ENCODE measurements at places on chromosomes 3 and 15.

DNA sequence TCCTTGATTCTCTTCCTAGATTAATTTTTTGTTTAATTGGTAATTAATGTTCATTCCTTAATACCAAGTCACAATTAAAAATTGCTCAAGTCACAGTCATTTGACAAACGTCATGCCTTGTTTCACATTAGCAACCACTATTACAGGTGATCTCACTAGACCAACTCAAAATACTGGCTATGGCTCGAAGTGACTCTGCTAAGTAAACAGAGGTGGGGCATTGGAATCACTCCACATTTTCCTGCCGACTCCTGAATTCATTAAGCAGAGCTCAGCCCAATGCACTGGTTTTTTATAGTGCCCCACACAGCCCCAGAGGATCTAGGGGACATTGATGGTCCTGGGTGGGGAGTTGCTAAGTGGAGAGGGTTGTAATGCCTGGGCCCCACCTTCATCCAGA lies 201.2 kb upstream of the NSMCE3 start:
- no peak for DNase-seq

DNA sequence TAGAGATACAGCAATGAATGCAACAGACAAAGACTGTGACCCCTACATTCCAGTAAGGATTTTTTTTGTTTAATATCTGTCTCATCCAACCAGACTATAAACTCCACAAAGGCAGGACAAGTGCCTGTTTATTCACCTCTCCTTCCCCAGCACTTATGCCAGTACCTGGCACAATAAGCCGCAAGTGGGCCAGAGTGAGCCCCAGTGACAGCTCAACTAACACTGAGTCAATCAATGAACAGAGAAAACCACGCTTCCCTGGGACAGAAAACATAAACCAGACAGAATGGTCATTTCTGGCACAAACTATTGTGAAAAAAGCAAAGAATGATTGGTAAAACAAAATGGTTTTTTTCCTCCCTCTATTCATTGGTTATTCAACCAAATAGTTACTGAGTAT lies 52.2 kb downstream of the RYK start:
- no peak for DNase-seq

GRCh38 chr3:144018776-144019175 lies 47.2 kb downstream of the DIPK2A start:
- DNase-seq: no peak

DNA sequence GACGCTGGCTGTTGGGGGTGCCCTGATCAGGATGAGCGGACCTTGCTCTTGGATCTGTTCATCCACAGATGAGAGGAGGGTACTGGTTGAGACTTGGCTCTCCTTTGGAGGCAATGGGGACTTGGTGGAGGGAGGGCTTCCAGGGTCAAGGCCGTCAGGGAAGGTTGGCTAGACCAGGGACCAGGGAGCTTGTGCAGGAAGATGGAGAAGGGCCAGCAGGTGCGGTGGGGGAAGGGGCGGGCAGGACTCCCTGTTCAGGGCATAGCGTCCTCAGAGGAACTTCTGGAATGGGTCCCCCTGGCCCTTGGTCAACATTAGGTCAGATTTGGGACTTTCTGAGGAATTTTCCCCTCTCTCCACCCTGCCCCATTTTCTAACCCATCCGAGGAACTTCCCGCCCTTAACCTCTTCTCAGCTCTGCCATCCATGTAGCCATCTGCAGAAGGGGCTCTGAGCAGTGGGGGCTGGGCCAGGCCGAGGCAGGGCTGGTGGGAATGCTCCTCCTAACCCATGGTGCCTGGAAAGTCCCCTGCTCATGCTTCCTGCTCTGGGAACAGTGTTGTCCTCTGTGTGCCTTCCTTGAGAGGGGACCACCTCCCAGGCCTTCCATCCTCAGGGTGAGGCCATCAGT lies 11.5 kb downstream of the SNX33 start:
- no peak for DNase-seq

- DNase-seq: no peak
These were observed 110.4 kb downstream of the TMEM266 start for GRCh38 chr15:76169911-76170800.

- no peak for DNase-seq
These were observed 231.0 kb upstream of the RASGRP1 start for GRCh38 chr15:38795471-38796245.

GRCh38 chr3:169771497-169772304 lies 1.5 kb upstream of the MYNN start:
- peak; percentile 23 for DNase-seq

DNA sequence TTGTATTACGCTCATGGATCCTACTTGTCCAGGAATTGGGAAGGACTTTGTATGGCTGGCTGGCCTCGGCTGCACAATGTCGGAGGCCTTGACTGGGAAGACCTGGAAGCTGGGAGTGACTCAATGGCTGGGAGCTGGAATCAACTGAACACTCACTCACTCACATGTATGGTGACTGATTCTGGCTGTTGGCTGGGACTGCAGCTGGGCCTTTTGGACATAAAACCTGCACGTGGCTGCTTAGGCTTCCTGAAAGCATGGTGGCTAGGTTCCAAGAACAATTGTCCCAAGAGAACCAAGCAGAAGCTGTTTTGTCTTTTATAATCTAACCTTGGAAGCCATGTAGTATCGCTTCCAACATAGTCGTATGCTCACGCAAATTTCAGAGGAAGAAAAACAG lies 38.0 kb upstream of the CMTM8 start:
- no peak for DNase-seq

GRCh38 chr3:89452066-89452465 lies 344.6 kb downstream of the EPHA3 start:
- DNase-seq: no peak

- peak; percentile 8 for DNase-seq
These were observed 6.9 kb downstream of the HEXA start for GRCh38 chr15:72368899-72369298.

- no peak for DNase-seq
These were observed 254.2 kb upstream of the SLCO3A1 start for GRCh38 chr15:91599261-91599660.

DNA sequence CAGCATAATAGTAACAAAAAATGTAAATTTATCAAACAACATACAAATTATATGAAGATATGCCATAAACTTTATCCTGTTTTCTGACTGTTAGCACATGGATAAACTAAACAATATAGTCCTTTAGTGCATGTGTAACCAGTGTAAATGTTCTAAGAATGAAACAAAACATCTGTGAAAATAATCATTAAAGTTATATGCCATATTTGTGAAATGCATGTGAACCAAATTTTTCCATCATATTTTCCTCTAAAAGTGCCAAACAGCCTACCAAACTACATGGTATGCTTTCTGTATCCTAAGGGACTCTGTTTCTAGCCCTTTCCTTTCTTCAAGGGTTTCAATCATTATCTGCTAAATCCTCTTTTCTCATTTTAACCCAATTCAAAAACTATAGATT lies 23.9 kb upstream of the RSL24D1 start:
- DNase-seq: no peak

DNA sequence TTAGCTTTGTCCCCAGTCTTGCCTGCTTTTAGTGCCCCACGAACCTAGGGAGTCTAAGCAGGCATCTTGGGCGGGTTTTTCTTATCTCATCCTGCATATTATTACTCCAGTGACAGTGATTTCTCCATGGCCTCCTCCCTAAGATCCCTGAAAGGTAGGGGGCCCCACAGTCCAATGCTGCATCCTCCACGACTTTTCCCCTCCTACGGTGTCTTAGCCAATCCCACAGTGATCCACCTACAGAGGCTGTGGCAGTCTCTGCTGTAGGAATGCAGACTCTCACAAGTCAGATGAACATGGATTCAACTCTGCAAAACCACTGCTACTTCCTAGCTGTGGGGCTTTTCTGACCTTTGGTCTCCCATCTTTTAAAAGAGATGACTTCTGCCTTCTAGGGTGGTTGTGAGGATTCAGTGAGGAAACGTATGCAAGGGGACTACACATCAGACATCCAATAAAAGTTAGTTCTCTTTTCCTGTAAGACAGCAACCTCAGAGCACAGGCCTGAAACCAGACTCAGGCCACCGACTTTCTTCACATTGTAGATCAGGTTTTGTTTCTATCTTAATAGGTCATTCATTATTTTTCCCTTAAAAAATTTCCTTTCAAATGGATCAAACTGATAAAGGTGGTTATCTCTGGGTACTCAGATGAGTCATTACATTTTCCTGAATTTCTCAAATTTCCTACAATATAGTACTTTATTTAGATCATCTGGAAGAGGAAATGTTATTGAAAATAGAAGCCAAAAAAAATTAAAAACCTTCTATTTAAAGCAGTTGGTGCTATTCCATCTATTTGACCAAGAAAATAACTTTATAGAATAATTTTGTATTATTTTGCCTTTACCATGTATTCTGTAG lies 23.2 kb downstream of the ILDR1 start:
- no peak for DNase-seq

DNA sequence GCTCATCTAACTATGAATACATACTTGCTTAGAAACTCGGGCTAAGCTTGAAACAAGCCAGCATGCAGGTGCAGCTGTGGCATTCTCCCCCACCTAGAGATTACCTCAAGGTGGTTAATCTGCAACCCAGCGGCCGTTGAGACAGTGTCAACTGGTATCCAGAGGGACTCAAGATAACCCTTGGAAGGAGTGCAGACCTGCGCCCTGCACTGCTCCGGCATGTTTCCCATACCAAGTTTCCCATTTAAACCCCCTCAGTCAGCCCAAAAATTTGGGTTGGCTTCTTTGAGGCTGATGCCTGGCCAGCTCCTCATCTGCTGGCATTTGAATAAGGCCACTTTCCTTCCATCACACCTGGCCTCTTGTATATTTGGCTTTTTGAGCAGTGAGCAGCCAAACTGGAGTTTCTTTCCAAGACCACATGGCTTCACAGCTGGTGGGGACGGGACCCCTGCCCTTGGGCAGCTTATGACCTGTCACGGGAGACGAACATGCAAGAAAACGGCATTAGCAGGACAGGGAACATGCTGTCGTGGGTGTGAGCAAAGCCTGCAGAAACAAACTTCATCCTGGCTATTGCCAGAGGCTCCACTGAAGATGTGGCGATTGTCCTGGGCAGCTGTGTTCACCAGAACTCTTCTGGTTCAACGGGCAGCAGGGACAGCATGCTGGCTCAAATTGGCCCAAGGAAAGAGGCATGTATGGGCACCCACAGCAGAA lies 98.2 kb downstream of the PLXNA1 start:
- DNase-seq: no peak

DNA sequence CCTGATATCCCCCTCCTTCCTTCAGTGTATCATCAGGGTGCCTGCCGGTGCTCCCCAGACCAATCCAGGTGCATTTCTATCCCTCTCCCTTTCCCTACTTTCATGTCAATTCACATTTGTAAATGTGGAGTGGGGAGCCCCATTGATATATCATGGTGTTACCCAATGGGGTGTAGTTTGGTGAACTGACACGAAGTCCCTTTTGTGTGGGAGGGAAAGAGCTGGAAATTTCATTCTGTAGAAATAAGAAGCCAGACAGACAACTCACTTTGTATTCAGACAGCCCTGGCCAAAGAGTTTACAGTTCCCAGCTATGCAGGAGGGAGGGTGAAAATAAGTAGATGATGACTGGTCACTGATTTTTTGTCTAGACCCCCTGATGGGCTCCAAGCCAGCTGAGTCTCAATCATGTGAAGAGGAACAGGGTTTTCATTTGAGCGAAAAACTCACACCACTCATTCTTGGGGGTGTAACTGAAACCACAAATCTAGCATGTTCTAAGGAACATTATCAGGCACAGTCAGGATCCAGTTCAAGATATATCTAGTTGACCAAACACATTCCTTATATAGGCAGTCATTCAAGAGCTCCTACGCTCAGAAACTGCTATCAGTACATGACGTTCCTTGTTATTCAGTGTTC lies 58.9 kb downstream of the LMCD1 start:
- DNase-seq: no peak

DNA sequence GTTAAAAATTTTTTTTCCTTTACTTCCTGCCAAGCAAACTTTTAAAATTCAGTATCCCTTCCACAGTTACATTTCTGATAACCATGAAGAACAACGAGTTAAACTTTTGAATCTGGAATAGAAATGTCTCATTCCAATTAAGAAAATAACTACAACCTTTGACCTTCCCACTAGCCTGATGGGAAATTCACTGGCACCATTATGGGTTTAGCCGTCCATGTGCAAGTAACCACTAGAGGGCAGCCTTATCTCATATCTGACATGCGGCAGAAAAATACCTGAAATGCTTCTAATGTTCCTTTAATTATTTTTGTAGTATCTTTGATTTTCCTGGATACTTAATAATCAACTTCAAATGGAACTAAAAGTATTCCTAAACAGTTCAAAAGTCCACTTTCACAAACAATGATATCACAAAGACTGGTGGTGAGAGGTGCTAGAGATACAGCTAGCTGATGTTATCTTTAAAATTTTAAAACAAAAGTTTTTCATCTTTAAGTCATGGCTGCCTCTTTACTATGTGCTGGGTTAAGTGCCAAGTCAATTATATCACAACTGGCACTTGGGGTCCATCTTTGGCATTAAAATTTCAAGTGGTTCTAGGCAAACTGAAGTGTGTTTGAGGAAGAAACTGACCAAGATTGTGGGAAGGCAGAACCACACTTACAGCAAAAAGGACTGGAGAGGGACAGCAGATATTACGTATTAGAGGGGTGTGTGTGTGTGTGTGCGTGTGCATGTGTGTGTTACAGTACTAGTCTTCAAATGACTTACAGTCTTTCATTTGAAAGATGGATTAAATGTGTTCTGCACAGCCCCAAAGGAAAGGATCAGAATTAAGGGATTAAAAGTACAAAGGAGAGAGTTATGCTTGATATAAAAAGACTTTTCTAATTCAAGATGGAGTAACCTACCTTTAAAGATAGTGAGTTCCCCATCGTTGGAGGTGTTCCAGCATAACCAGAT lies 107.1 kb upstream of the ICE2 start:
- peak; percentile 37 for DNase-seq

DNA sequence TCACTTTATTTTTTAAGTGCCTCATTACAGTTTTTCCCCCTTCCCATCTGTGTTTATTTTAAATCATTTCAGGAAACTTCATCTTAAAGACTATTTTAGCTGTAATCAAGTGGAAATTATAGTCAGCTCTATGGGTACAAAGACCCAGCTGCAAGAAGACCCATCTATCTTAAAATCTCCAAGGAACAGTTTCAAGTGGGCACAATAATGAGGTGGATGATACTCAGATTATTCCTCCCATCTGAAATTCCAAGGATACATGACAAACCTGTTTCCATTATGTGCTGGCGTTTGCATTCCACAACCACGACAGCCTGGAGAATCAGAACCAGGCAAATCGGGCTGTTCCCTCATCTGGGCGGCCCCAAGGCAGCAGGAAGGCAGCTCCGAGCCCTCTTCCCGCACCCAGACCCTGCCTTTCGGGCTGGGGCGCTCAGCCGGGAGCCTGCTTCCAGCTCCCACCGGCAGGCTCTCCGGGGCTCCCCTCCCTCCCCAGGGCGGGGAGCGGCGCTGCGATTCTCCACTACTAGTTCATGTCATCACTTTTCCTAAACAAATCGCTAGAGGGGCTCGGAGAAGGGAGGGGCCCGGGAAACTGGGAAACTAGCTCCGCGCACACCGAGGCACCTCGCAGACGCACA lies at the start of gene MGLL:
Gene MGLL (minus strand): TSS at position 475 of the 641 bp plus-strand sequence. CDS start 197 bp downstream, at position 278.
- peak; percentile 47 for DNase-seq

Measured in head of caudate nucleus (tissue), 42 donors.